Forelimb muscle (tissue), 1 donor: ENCODE measurements at places on chromosomes 3 and 15. TPM values are rescaled to one million over a fixed set of nuclear protein-coding genes. Genes with fewer than 3 reads are reported as not detected.

The MAP6D1 gene
- 41.3 TPM for polyA plus RNA-seq

DNA sequence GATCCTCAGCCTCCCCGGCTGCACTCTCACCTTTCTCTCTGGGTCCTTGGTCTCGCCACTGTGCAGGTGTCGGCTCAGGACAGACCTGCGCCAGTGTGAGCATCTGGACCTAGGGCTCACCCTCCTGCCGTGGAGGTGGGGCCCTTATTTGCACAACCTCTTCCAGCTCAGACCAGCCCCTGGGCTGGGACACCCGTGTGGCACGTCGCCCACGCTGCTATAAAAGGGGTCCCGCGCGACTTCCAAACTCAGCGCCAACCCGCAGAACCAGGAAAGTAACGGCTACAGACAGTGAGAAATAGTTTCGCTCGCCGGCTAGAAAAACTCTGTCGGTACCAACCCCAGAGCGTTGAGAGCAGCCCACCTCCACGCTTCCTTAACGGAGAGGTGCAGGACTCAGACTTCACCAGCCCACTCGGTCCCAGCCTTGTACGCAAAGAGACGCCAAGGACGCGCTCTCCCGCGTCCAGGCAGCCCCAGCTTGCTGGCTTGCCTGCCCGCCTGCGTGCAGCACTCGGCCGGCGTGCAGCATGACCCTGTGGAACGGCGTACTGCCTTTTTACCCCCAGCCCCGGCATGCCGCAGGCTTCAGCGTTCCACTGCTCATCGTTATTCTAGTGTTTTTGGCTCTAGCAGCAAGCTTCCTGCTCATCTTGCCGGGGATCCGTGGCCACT is at the start of the genes DUOX2 and DUOXA2:
TSS of gene DUOX2 (minus strand) at position 97 of the 675 bp plus-strand sequence. CDS start 761 bp downstream, outside the sequence.
TSS of gene DUOXA2 (plus strand) at position 251 of the 675 bp plus-strand sequence. CDS start at position 531, 280 bp downstream.
- no peak for DNase-seq

The LDHAL6B gene
- 0.14 TPM for polyA plus RNA-seq

The BRK1 gene
- polyA plus RNA-seq: 127 TPM

DNA sequence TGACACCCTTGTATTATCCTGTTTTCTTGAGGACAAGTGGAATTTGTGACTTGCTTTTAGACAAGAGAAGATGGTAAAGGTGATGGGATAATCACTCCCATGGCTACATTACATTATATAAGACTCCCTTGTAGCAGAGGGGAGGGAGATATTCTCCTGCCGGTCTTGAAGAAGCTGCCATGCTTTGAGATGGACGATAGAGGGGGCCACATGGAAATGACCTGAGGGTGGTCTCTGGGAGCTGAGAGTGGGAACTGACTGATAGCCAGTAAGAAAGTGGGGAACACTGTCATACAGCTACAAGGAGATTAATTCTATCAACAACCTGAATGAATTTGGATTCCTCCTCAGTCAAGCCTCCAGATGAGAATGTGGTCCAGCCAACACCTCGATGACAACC is 540.1 kb downstream of the NTRK3 start:
- DNase-seq: no peak

DNA sequence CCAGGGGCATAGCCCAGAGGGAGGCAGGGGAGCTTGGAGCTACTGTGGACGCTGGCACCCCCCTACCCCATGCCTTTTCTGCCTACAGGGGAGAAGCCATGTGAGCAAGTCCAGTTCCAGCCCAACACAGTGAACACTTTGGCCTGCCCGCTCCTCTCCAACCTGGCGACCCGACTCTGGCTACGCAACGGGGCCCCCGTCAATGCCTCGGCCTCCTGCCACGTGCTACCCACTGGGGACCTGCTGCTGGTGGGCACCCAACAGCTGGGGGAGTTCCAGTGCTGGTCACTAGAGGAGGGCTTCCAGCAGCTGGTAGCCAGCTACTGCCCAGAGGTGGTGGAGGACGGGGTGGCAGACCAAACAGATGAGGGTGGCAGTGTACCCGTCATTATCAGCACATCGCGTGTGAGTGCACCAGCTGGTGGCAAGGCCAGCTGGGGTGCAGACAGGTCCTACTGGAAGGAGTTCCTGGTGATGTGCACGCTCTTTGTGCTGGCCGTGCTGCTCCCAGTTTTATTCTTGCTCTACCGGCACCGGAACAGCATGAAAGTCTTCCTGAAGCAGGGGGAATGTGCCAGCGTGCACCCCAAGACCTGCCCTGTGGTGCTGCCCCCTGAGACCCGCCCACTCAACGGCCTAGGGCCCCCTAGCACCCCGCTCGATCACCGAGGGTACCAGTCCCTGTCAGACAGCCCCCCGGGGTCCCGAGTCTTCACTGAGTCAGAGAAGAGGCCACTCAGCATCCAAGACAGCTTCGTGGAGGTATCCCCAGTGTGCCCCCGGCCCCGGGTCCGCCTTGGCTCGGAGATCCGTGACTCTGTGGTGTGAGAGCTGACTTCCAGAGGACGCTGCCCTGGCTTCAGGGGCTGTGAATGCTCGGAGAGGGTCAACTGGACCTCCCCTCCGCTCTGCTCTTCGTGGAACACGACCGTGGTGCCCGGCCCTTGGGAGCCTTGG is 5.6 kb downstream of the CIB1 start:
- no peak for DNase-seq

- no peak for DNase-seq
Measured at GRCh38 chr3:56357266-56357665, 111.0 kb downstream of the ERC2 start.

The BFSP2 gene
- not detected for polyA plus RNA-seq

The TMC3 gene
- polyA plus RNA-seq: 0.08 TPM

DNA sequence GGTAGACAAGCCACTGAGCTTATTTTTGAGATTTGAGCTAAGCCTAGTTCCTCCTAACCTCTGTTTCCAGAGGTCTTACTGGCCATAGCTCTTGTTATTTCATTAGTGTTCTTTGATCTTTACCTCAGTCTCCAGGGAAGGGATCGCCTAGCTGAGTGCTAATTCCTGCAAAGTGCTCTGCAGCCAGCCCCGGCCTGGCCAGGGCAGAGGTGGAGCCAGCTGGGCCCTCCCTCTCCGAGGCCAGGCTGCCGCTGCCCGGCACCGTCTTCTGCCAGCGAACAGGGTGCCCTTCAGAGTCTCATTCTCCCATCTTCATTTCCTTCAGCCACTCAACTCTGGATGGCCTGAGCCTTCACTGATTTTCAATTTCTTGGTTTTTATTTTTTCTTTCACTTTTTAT is 19.7 kb downstream of the FAN1 start:
- DNase-seq: no peak

- no peak for DNase-seq
Measured at GRCh38 chr15:92505611-92506010, 111.9 kb downstream of the ST8SIA2 start.

DNA sequence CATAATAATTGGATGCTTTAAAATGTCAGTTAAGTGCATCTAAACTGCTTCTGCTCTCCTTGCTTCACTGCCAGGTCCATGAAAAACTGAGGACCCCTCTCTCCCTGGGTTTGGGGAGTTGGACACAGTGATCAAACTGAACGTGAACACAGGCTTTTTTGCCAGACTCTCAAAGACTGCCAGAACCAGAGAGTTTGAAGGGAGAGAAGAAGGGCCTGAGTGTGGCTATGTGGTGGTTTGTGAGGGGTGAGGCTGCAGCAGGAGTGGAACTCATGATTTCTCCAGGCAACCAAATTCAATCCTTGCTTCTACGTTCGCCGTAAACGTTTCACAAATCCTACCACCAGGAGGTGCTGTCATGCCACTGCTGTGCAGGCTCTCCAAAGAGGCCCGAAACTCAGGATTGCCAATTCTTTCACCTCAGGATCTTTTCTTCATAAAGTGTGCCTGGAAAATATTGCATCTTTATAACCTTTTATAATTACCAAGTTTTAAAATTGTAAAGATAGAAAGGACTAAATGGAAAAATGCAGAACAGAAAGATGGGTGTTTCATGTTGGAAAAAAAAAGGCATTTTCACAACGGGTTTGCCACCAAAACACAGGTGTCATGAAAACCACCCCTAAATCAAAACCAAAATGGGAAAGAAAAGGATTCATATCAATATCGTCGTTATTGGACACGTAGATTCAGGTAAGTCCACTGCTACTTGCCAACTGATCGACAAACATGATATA is 19.7 kb downstream of the TM4SF4 start:
- peak; percentile 36 for DNase-seq

DNA sequence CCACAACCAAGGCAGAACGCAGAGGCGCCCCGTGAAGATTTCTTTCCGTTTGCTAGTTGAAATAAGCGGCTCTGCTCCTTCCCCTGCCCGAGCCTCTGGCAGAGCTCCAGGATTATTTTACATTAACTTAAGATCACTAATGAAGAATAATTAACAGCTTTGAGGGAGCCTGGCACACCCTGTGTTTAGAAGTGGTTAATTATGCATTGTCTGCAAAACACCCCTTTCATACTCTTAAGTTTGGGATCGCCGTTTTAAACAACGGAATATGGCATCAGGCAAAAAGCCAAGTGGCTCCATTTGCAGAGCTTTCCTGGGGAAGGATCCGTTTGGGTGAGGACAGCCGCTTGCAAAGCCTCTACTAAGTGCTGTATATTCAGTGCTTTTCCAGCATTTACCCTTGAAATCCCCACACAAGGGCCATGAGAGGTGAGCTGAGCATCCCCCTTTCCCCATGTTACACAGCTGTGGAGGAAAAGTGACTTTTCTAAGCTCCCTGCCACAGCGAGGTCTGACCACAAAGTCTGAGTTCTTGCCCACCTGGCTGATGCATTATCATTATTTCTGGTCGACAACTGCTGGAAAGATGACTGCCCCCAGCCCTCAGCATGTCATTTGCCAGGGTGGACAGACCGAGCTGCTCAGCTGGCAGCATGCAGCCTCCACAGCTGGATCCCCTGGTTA is 33.9 kb downstream of the IQSEC1 start:
- no peak for DNase-seq

GRCh38 chr15:91890614-91891013 is 37.1 kb downstream of the SLCO3A1 start:
- DNase-seq: no peak

The FGF12 gene
- 1.6 TPM for polyA plus RNA-seq

DNA sequence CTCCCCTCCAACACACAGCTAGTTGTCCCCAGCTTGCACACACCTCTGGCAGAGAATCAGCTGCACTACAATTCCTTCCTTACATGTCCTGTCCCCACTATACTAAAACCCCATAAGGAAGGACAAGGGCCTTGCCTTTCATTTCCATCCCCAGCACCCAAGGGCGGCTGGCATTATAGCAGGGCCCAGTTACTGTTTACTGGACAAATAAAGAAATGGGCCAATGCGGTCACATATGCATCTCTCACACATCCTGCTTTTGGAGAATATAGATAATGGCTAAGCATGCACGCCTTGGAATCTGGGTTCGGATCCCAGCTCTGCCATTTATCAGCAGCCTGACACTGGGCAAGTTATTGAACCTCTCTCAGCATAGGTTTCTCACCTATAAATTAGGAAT is 99.1 kb downstream of the DAPK2 start:
- no peak for DNase-seq

DNA sequence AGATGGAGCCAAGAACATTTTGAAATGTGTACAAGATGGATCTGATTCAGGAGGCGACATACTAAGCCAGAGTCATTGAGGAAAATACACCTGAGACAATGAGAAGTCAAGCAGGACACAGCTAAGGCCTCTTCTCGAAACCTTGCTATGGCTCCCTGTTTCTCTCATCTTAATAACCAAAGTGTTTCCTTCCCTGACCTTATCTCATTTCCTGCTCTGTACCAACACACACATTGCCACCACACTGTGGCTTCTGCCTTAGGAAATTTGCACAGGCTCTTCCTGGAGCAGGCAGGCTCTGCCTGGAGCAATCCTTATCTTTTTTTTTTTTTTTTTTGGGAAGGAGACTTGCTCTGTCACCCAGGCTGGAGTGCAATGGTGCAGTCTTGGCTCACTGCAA is 36.6 kb downstream of the OXSM start:
- no peak for DNase-seq

DNA sequence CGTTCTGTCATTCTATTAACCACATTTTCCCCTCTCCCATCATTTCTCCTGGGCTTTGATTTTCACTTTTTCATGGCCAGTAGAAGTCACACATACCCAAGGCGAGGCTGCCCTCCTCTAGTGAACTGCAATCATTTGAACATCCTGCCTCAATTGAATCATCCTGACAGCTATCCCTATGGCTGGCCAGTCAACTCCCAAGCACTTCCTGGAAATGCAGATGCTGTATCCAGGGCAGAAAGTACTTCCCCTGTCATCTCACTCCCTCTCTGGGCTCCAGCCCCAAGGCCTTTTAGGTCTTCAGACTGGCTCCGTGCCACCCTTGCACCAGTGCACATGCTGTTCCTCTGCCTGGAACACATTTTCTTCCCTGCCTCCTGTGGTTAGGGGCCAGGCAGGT is 738.3 kb upstream of the CFAP20DC start:
- DNase-seq: no peak

DNA sequence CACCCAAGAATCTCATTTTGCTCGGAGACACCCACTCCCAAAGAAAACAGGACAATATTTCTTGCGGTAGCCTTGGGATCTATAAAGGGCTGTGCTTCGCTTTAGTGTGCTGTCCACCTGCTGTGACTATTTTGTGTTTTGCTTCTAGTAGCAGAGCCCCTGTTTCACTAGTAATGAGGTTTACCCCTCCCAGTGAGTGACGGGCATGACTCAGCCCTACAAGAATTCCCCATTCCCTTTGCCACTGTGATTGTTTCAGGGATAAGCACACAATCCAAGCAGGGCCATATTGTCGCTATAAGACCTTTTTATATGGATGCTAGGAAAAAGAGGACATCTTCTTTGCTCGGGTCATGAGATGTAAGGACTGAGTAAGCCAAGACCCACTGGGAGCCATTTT is 62.5 kb upstream of the FOXB1 start:
- DNase-seq: no peak

DNA sequence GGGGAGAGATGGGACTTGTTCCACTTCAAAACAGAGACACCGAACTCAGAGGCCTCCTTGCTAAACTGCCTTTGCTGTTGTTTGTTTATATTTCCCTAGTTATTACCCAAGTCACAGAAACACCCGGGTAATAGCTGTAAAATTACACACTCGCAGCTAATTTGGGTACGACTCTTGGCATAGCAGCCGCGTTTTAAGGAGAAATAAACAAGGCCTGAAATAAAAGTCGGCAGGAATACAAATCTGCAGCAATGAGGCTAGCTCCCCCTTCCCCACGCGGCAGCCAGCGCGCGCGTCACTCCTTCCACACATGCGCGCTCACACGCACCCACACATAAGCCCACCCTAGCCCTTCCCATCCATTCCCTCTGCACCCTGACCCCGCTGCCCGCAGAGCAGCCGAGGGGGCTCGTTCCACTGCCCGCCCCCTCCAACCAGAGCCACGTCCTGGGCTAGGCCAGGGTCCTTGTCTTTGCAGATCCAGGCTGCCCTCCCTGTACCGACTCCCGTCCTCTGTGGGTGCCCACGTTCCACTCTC is 67.3 kb downstream of the LINGO1 start:
- DNase-seq: no peak

DNA sequence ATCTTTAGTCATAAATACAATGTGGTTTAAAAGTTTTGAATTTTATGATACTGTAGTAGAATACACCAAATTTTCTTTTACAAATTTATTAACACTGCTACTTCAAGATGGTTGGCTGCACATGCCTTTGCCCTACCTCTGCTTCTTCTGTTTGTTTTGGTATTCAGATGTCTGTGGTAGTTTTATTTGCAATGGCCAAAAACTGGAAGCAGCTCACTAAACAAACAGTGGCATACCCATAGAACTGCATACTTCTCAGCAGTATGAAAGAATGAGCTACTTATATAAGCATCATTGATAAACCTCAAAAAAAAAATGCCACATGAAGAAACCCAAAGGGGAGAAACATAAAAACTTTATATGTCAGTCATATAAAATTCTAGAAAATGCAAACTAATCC is 19.5 kb downstream of the ARIH2 start:
- DNase-seq: no peak

The TRH gene
- polyA plus RNA-seq: 0.34 TPM

GRCh38 chr15:69119683-69120395 is 40.6 kb upstream of the GLCE start:
- no peak for DNase-seq

GRCh38 chr3:20056725-20057611 is 16.7 kb downstream of the KAT2B start:
- DNase-seq: no peak
